ENCODE measurements at places on chromosomes 11 and 22.

DNA sequence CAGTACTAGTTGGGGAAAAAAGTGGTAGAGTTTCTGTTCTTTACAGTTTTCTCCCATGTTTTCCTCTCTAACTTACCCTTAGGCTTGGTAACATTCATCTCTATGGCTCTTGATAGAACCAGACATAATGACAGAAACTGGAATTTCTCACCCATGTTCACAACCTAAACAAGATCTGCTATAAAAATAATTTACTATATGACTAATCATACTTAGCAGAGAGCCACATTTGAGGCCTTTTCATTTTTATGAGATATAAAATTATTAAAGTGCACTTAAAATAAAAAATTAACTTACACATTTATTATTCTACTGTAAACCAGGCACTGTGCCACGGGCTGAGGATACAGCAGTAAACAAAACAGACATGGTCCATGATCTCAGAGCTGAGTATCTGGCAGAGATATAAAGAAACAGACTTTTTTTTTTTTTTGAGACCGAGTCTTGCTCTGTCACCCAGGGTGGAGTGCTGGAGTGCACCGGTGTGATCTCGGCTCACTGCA lies 98.1 kb downstream of the GAB2 start:
- DNase-seq = no peak
- H3K4me1 ChIP-seq = peaks cover 86% of the 10 kb centered on the region
- no peak overlapping the region for H3K4me3 ChIP-seq
- H3K27me3 ChIP-seq = no peaks in the 10 kb centered on the region
- peak overlapping the region; percentile 57 for H3K27ac ChIP-seq

GRCh38 chr11:9803685-9804418 lies 140.0 kb downstream of the SWAP70 start:
- DNase-seq = no peak
- 0 out of 2 replicates have a peak, but pooled peaks cover 4% of the 10 kb centered on the region for H3K4me1 ChIP-seq
- no peak overlapping the region for H3K27ac ChIP-seq
- H3K27me3 ChIP-seq = no peaks in the 10 kb centered on the region
- H3K4me3 ChIP-seq = no peak overlapping the region
- H3K36me3 ChIP-seq = peaks cover 13% of the 10 kb centered on the region

DNA sequence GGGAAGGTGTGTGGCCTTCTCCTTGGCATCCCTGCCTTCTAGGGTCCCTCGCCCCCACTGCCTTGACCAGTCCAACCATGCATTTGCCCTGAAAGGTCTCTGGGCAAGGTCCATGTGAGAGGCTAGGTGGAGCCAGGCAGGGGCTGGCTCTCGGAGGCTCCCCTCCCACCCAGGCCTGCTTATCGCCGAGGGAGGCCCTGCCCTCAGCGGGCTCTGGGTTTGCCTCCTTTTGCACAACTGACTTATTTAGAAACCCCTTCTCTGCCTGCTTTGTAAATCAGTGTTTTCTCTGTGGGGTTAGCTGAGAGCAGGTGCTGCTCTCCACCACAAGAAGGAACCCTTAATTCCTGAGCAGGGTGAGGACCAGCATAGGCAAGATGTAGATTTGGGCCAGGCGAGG lies 47.7 kb downstream of the CD82 start:
- peak overlapping the region; percentile 35 for H3K27ac ChIP-seq
- H3K4me1 ChIP-seq = no peaks in the 10 kb centered on the region
- H3K36me3 ChIP-seq = peaks cover 92% of the 10 kb centered on the region
- DNase-seq = no peak
- H3K27me3 ChIP-seq = no peaks in the 10 kb centered on the region

DNA sequence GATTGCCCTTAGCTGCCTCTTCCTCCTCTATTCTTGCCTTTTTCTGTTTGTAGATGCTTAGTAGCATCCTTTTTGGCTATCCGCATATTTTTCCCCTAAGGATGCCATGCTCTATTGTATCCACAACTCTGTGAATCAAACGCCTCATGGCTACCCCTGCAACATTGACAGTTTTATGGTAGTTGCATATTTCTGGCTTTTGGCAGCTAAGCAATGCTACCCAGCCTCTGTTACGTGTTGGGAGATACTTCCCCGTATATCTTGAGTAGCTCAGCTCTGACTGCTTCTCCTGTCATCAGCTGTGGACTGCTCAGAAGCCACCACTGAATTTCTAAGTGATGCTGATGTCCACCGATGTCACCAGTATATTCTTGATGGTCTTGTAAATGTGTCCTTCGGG lies 15.1 kb upstream of the SLC3A2 start:
- H3K36me3 ChIP-seq = peaks cover 22% of the 10 kb centered on the region
- H3K4me3 ChIP-seq = no peak overlapping the region
- no peaks in the 10 kb centered on the region for H3K27me3 ChIP-seq
- H3K4me1 ChIP-seq = peaks cover 23% of the 10 kb centered on the region
- no peak for DNase-seq

GRCh38 chr22:17472932-17473331 lies 90.4 kb upstream of the SLC25A18 start:
- no peaks in the 10 kb centered on the region for H3K4me1 ChIP-seq
- DNase-seq = no peak
- H3K27me3 ChIP-seq = peaks cover 6% of the 10 kb centered on the region
- no peaks in the 10 kb centered on the region for H3K36me3 ChIP-seq
- no peak overlapping the region for H3K4me3 ChIP-seq

GRCh38 chr11:84922212-84922805 lies 704.8 kb downstream of the DLG2 start:
- no peaks in the 10 kb centered on the region for H3K36me3 ChIP-seq
- no peak overlapping the region for H3K4me3 ChIP-seq
- DNase-seq = no peak
- no peaks in the 10 kb centered on the region for H3K27me3 ChIP-seq
- H3K27ac ChIP-seq = no peak overlapping the region

DNA sequence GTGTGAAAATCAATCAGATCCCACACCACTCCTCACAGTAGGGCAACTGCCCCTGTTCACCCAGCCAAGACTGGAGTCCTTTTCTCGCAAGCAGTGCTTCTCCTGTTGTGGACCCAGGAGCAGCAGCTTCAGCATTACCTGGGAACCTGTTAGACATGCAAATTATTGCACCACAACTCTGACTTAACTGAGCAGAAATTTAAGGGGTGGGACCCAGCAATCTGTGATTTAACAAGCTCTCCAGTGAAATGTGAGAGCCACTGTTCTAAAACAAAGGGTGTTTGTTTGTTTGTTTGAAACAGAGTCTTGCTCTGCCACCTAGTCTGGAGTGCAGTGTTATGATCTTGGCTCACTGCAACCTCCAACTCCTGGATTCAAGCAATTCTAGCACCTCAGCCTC lies 591.4 kb downstream of the SOX6 start:
- H3K27ac ChIP-seq = no peak overlapping the region
- H3K27me3 ChIP-seq = no peaks in the 10 kb centered on the region
- no peak overlapping the region for H3K4me3 ChIP-seq
- no peak for DNase-seq
- no peaks in the 10 kb centered on the region for H3K4me1 ChIP-seq
- no peaks in the 10 kb centered on the region for H3K36me3 ChIP-seq

Measured in DND-41 (cell line).